ENCODE measurements at places on chromosomes 5 and 9. TPM values are rescaled to one million over a fixed set of nuclear protein-coding genes. Genes with fewer than 3 reads are reported as not detected.

DNA sequence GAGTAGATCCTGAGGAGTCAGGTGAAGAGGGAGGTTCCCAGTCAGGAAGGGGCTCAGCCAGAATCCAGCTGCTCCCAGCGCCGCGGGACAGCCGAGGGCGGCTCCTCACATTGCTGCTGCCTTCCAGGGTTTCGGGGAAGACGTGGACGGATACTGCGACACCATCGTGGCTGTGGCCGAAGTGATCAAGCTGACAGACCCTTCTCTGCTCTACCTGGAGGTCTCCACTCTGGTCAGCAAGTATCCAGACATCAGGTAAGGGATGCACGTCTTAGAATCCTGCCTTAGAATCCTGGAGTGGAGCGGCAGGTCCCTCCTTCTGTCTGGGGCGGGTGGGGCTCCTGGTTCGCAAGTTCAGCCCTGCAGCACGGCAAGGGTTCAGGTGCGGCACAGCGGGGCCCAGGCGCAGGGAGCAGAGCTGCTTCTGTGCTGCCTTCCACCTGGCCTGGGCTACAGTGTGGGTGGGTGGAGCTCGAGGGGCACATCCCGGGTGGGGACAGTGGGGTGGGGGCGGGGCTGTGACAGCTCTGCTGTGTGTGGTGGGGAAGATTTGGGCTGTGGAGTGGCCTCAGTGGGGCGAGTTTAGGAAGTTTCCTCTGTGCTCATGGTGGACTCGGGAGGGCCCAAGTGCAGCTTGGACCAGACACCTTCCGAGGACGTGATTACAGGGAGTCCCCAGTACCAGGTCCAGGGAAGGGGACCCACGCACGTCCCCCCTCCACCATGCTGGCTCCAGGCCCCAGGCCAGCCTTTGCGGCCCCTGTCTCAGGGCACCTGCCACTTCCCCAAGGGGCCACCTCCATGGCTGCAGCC is 22.8 kb downstream of the EXOC3 start:
- H3K27ac ChIP-seq, result peak overlapping the region; percentile 25
- no peak for DNase-seq
- no peaks in the 10 kb centered on the region for H3K27me3 ChIP-seq
- H3K4me3 ChIP-seq, result no peak overlapping the region

- no peaks in the 10 kb centered on the region for H3K27me3 ChIP-seq
- no peak overlapping the region for H3K27ac ChIP-seq
- peaks cover 41% of the 10 kb centered on the region for H3K4me1 ChIP-seq
- no peak overlapping the region for H3K4me3 ChIP-seq
Observed at GRCh38 chr5:54304040-54304439, 6.3 kb downstream of the ARL15 start.

DNA sequence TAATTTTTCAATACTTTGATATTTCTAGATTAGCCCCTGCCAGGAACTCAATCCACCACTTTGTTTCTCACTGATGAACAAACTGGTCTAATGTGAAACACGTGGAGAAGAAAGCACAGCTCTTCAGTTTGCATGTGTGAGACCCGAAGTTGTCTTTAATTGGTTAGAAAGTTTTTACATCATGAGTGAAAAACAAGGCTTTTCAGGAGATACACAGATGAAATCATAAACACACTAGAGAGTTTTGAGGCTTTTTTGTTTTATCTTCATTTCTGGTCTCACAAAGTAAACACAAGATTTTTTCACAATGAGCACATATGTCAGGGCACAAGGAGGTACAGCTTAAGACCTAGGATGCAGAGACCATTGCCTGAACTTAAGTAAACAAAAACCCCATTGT is 84.5 kb upstream of the MOCS2 start:
- H3K27me3 ChIP-seq, result peaks cover 19% of the 10 kb centered on the region
- H3K4me1 ChIP-seq, result peaks cover 2% of the 10 kb centered on the region
- DNase-seq, result no peak
- H3K4me3 ChIP-seq, result no peak overlapping the region
- H3K36me3 ChIP-seq, result no peaks in the 10 kb centered on the region

DNA sequence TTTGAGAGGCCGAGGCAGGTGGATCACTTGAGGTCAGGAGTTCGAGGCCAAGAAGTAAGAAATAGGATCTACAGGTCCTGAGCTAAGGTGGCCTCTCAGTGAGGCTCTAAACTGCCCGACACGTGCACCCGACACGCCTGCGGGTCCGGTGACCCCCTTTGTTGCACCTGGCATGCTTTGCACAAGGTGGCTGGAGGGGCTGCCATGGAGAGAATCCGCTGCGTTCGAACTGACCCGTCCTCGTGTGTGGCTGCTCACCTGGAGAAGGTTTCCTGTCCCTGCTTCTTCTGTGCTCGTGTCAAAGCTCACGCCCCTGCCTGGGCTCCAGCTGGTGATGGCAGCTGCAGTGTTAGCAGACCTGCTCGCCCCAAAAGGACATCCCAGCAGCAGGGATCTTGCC is 5.7 kb upstream of the OLFM1 start:
- peaks cover 28% of the 10 kb centered on the region for H3K27me3 ChIP-seq
- no peak for DNase-seq
- no peaks in the 10 kb centered on the region for H3K36me3 ChIP-seq
- H3K4me1 ChIP-seq, result peaks cover 3% of the 10 kb centered on the region
- H3K4me3 ChIP-seq, result no peak overlapping the region
- H3K27ac ChIP-seq, result no peak overlapping the region

DNA sequence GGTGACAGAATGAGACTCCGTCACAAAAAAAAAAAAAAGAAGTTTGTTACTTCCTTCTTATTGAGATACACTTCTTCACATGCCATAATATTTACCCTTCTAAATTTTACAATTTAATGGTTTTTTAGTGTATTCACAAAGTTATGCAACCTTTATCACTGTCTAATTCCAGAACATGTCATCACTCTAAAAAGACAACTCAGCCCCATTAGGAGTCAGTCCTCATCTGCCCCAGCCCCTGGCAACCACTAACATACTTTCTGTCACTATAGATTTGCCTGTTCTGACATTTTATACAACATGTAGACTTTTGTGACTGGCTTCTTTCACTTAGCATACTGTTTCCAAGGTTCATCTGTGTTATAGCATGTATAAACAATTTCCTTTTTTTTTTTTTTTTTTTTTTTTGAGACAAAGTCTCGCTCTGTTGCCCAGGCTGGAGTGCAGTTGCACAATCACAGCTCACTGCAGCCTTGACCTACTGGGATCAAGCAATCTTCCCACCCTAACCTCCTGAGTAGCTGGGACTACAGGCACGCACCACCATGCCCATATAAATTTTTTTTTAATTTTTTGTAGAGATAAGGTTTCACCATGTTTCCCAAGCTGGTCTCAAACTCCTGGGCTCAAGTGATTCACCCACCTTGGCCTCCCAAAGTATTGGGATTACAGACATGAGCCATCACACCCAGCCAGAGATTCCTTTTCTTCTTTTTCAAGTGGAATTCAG is 18.0 kb downstream of the AQP3 start:
- H3K27ac ChIP-seq, result no peak overlapping the region
- H3K27me3 ChIP-seq, result no peaks in the 10 kb centered on the region
- no peak overlapping the region for H3K4me3 ChIP-seq
- DNase-seq, result no peak

DNA sequence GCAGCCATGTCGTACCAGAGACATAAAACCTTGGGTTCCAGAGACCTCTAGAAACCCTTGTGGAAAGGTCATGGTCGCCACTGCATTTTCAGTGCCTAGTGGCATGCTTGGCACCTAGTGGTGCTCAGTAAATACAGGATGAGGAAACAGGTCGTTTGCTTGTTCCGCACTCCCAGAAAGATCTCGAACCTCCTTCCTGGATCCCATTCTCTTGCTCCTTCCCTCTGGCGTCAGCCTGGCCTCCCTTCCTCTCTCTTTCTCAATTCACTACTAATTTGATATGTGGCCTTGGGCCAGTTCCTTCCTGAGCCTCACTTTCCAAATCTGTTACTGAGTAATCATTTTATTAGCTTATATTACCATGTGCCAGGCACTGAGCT is 4.4 kb downstream of the NDST1 start:
- DNase-seq, result no peak
- no peak overlapping the region for H3K27ac ChIP-seq
- no peak overlapping the region for H3K4me3 ChIP-seq
- no peaks in the 10 kb centered on the region for H3K36me3 ChIP-seq
- H3K4me1 ChIP-seq, result no peaks in the 10 kb centered on the region

Gene LHX3
- total RNA-seq, result not detected

Gene PCDHGA10
- total RNA-seq, result not detected

- no peaks in the 10 kb centered on the region for H3K4me1 ChIP-seq
- no peak overlapping the region for H3K4me3 ChIP-seq
- no peaks in the 10 kb centered on the region for H3K36me3 ChIP-seq
- no peak overlapping the region for H3K27ac ChIP-seq
- no peak for DNase-seq
Observed at GRCh38 chr9:85118990-85119755, 449.6 kb downstream of the NTRK2 start.

GRCh38 chr5:61307191-61307590 is 24.9 kb upstream of the ZSWIM6 start:
- no peak overlapping the region for H3K4me3 ChIP-seq
- peaks cover 18% of the 10 kb centered on the region for H3K4me1 ChIP-seq
- H3K27me3 ChIP-seq, result peaks cover 7% of the 10 kb centered on the region
- H3K36me3 ChIP-seq, result no peaks in the 10 kb centered on the region
- peak overlapping the region; percentile 37 for H3K27ac ChIP-seq

Gene PCDHB8
- not detected for total RNA-seq

- H3K4me3 ChIP-seq, result no peak overlapping the region
- no peaks in the 10 kb centered on the region for H3K36me3 ChIP-seq
- H3K4me1 ChIP-seq, result no peaks in the 10 kb centered on the region
- H3K27ac ChIP-seq, result no peak overlapping the region
Observed at GRCh38 chr5:120314191-120314590, 149.9 kb upstream of the PRR16 start.

Gene PCDHB11
- not detected for total RNA-seq

DNA sequence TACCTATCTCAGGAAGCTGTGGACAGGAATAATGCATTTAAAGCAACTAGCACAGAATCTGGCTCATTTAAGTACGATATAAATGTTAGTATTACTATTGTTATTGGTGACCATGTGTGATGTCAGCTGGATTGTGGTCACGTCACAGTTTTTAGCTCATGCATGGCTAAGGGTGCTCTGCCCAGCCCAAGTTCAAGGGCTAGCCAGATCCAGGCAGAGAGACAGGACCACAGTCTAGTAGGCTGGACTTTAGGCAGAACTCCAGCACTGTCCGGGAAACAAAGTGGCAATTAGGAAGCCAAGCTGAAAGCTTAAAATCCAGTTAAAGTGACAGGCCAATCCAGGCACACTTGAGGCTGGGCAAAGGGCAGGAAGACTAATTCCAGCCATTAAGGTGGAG is 273.6 kb downstream of the ADAMTSL1 start:
- H3K27ac ChIP-seq, result no peak overlapping the region
- H3K4me3 ChIP-seq, result no peak overlapping the region
- no peaks in the 10 kb centered on the region for H3K4me1 ChIP-seq
- H3K27me3 ChIP-seq, result no peaks in the 10 kb centered on the region
- no peak for DNase-seq
- no peaks in the 10 kb centered on the region for H3K36me3 ChIP-seq

- H3K4me1 ChIP-seq, result peaks cover 11% of the 10 kb centered on the region
- no peak for DNase-seq
- no peaks in the 10 kb centered on the region for H3K36me3 ChIP-seq
- H3K27me3 ChIP-seq, result no peaks in the 10 kb centered on the region
- H3K27ac ChIP-seq, result no peak overlapping the region
Observed at GRCh38 chr5:176519810-176520720, 17.1 kb downstream of the RNF44 start.

Gene GFI1B
- not detected for total RNA-seq

Gene SLC30A5
- total RNA-seq, result 33.0 TPM

Gene ZNF169
- total RNA-seq, result 5.5 TPM

DNA sequence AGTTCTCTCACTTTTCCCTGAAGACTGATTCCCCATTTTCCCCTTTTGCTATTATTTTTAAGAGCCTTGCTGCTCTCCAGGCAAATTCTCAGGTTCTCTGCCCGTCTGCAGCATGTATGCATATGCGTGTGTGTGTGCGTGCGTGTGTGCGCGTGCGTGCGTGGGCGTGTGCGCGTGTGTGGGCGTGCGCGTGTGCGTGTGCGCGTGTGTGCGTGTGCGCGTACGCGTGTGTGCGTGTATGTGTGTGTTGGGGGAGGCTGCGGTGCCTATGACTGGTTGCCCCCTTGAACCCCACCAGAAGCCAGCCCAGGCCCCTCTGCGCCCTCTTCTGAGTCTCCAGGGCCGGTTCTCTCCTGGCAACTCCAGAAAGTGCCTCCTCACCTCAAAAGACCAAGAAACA is 987 bp upstream of the FOXI1 start:
- H3K27me3 ChIP-seq, result peaks cover 4% of the 10 kb centered on the region
- H3K36me3 ChIP-seq, result no peaks in the 10 kb centered on the region
- no peak overlapping the region for H3K27ac ChIP-seq
- no peaks in the 10 kb centered on the region for H3K4me1 ChIP-seq
- DNase-seq, result no peak

- no peaks in the 10 kb centered on the region for H3K27me3 ChIP-seq
- H3K27ac ChIP-seq, result no peak overlapping the region
- peaks cover 7% of the 10 kb centered on the region for H3K4me1 ChIP-seq
- no peak for DNase-seq
Observed at GRCh38 chr5:33231214-33231710, 209.5 kb upstream of the TARS1 start.

Gene RELL2
- 35.6 TPM for total RNA-seq

DNA sequence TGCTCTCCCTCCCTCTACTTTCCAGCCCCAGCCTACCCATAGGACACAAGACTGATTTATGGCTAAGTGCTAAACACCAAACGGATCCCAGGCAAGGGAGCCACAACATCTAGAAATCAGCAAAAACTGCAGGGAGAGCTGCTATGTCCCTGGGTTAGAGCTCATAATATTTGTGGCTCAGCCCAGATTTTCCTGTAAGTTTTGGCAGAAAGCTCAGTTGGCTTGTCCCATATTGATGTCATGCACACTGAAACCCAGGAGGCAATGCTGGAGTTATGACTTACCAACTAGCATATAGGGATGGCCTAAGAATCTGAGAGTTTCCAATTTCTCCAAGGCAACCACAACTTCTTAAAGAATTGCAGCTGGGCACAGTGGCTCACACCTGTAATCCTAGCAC is 44.7 kb upstream of the MYOT start:
- no peak overlapping the region for H3K27ac ChIP-seq
- H3K36me3 ChIP-seq, result peaks cover 1% of the 10 kb centered on the region
- H3K4me1 ChIP-seq, result no peaks in the 10 kb centered on the region

Gene SPINK4
- not detected for total RNA-seq

DNA sequence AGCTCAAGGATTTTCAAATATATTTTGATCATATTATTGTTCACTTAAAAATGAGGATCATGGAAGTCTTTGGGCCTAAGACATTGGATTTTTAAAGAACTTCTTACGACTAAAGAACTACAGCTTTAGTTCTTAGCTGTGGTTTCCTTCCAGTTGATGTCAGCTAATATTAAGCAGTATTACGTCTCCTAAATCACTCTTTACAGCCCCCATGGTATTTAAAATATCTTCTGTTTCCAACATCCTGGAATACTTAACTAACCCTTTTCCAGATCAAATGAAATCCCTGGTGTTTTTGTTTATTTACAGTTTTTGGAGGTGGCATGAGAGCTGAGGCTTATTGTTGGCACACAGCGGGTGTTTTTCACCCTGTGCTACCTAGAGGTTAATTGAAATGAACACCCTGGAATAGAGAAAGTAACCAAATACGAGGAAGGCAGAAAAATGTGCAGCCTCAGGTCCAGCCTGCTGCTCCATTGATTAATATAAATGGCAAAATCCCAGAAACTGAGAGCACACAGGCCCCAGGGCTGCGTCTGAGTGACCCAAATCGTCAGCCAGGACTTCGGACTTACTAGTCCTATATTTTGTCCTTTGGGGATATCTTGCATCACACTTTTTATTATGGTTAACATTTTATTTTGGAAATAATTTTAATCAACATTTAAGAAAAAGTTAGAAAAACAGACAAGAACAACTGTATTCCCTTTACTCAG is 52.3 kb upstream of the ICE1 start:
- H3K4me3 ChIP-seq, result no peak overlapping the region
- no peaks in the 10 kb centered on the region for H3K36me3 ChIP-seq
- H3K27me3 ChIP-seq, result no peaks in the 10 kb centered on the region
- no peak for DNase-seq

Gene NPR2
- total RNA-seq, result 7.8 TPM

Gene ENTPD2
- not detected for total RNA-seq

Measured in activated CD8-positive, alpha-beta T cell treated with anti-CD3 and anti-CD28 coated beads for 36 hours (primary cell).